NCI-H345 (cell line): ENCODE measurements at places on chromosomes 3 and 15.

- DNase-seq: no peak
Measured at GRCh38 chr3:40753951-40754350, 229.2 kb downstream of the ZNF621 start.

DNA sequence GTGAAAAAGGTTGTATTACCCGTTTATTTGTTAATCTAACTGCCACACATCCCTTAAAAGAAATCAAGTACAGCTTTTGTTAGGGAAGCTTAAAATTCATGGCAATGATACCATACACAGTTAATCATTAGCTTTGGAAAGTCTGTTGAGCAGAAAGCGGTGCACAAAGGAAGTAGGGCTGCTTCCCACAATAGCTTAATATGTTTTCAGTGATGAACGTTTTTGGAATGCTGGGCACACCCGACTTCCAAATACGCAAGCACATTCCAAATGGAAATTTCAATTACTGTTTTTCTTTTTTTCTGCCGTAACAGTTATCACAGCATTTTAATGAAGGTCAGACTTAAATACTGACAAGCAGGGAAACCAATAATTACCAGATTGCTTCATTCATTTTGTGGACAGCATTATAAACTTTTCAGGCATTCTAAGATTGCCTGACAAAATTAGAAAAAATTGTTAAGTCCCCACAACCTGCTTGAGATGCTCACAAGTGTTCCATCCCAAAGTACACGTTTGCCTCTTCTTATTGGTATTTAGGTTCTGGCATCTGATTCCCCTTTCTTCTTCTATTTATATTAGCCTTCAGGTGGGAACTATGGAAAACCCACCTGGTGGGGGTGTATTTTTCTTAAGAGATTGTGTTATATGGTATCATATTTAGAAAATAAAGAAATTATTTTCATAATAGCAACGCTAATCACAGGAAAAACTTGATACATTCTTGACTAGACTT, 1.1 kb upstream of the ECT2 start:
- no peak for DNase-seq

- DNase-seq: no peak
Measured at GRCh38 chr3:168383573-168383972, 287.8 kb upstream of the GOLIM4 start.

GRCh38 chr3:149898771-149899170, 71.9 kb downstream of the PFN2 start:
- DNase-seq: no peak

- no peak for DNase-seq
Measured at GRCh38 chr3:125165189-125165947, 47.2 kb downstream of the SLC12A8 start.
